Fibroblast of lung (primary cell): ENCODE measurements at places on chromosomes 12 and 14. TPM values are rescaled to one million over a fixed set of nuclear protein-coding genes. Genes with fewer than 3 reads are reported as not detected.

Gene INSM2
- not detected in 2 replicates for polyA plus RNA-seq

GRCh38 chr14:99996951-99997571 is 68.2 kb upstream of the EVL start:
- DNase-seq, result no peak

Gene CNPY2
- 124 and 142 TPM in 2 replicates for polyA plus RNA-seq

DNA sequence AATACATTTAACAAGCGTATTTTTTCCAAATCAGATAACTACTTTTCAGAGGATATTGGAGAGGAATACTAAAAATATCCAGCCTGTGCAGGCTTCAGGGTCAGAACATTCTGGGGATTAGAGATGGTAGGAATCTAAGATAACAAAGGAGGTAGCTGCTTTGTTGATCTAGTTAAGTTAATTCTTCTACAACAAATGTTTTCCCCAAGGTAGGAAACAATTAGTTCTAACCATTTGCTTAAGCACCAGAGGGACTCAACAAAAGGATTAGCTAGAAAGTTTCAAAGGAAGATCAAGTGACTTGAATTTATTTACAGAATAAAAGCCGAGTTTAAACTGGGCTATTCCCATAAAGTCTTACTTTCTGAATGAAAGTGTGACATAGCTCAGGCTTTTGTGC is 524.2 kb downstream of the TMTC2 start:
- DNase-seq, result no peak

- peak; percentile 12 for DNase-seq
Observed at GRCh38 chr14:63952053-63952932, 99.5 kb downstream of the SYNE2 start.

Gene EML1
- 22.4 and 25.5 TPM in 2 replicates for polyA plus RNA-seq

- DNase-seq, result peak; percentile 84
Observed at GRCh38 chr12:122130150-122130549, 43.9 kb downstream of the IL31 start.

Gene HCAR1
- 0.43 and 1.1 TPM in 2 replicates for polyA plus RNA-seq

- peak; percentile 78 for DNase-seq
Observed at GRCh38 chr12:63967358-63968145, 123.1 kb downstream of the SRGAP1 start.

- DNase-seq, result no peak
Observed at GRCh38 chr14:61287196-61287595, 6.1 kb upstream of the TMEM30B start.
